ENCODE measurements at places on chromosomes 5 and 9.

- no peak for DNase-seq
These were observed 3.4 kb downstream of the NTMT1 start for GRCh38 chr9:129629251-129629820.

- DNase-seq: no peak
These were observed 11.0 kb upstream of the ADAMTS2 start for GRCh38 chr5:179355976-179356974.

DNA sequence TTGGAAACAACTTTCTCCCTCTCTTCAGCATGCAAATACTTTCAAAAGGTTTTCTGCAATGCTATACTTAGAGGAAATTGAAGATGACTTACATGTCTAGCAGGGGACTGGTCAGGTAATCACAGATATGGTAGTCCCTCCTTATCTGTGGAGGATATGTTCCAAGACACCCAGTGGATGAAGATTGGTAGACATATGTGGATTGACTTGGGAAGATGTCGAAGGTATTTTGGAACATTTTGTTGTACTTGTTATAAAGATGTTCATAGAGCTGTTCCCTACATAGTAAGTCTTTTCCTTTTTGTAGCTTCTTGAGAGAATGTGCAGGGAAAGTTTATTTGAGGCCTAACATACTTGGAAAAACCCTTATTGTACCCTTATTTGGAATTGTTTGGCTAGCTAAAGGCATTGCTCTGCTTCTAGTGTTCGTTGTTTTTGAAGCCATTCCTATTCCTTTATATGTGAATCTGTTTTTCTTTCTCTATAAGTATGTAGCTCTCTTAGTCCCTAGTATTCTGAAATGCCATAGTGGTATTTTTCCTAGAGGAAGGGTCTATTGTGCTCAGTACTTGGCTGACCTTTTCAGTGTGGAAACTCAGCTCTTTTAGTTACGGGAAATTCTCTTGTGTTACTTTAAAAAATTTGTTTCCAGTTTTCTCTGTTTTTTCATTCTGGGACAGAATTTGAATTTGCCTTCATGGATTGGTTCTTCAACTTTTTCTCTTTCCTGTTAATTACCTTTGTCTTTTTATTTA lies 25.7 kb downstream of the GPR151 start:
- DNase-seq: no peak

- no peak for DNase-seq
These were observed 510.2 kb downstream of the RASEF start for GRCh38 chr9:82552784-82553183.

GRCh38 chr5:133253671-133254070 lies 201.9 kb downstream of the HSPA4 start:
- no peak for DNase-seq

DNA sequence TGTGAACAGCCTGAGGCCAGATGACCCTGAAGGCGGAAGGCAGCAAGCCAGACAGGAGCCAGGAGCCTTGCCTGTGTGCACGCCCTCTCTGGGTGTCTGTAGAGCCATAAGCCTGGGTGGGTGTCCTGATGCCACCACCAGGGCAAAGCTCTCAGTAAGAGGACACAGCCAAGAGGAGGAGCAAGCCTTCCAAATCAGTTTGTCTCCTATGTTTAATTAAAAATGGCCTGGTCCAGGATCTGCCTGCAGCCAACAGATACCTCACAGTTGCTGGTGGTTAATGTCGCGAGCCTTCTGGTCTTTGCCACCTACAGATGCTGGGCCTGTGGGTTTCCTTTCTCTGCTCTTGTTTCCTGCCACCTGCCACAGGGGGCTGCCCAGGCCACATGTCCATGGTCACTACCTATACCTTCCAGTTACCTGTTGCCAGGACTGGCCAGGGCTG lies 56.9 kb downstream of the SYK start:
- no peak for DNase-seq

- DNase-seq: no peak
These were observed 13.0 kb upstream of the TTC1 start for GRCh38 chr5:159995907-159996306.

GRCh38 chr5:86570427-86571083 lies 47.2 kb upstream of the COX7C start:
- no peak for DNase-seq

DNA sequence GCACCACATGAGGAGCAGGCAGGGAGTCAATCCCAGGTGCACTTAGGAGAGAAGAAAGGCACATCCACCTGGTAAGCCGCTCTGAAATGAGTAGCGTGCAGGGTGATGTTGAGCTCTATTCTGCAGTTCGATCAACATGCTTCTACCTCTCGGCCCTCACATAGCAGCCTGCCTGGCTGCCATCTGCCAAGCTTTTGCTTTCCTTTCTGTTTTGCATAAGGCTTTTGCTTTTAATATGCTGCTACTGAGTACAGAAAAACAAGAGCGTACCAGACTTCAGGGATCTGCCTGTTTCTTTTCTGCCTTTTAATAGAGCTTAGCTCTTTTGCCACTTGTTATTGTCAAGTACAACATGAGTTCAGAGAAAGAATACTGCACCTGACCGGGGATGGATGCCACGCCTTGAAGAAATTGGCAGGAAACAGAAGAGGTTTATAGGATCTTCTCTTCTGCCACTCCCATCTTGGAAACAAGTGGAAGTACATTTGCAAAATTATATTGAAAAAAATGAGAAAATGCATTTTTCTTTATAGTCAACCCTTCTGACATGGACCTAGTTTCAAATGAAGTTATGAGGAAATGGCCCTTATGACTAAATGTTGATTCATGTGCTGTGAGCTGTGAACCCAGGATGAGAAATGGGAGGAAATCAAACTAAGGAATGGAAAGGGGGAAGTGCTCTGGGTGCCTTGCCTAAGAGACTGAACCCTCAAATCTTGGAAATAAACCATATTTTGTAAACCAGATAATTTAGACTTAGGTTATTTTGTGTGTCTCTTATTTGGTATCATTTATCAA lies 4.0 kb upstream of the FCHO2 start:
- no peak for DNase-seq

- no peak for DNase-seq
These were observed 21.9 kb downstream of the SOX30 start for GRCh38 chr5:157630341-157630740.

- DNase-seq: no peak
These were observed 44.7 kb downstream of the RNF130 start for GRCh38 chr5:180026734-180027458.

- no peak for DNase-seq
These were observed 106.7 kb downstream of the ADAMTS2 start for GRCh38 chr5:179238628-179238970.

DNA sequence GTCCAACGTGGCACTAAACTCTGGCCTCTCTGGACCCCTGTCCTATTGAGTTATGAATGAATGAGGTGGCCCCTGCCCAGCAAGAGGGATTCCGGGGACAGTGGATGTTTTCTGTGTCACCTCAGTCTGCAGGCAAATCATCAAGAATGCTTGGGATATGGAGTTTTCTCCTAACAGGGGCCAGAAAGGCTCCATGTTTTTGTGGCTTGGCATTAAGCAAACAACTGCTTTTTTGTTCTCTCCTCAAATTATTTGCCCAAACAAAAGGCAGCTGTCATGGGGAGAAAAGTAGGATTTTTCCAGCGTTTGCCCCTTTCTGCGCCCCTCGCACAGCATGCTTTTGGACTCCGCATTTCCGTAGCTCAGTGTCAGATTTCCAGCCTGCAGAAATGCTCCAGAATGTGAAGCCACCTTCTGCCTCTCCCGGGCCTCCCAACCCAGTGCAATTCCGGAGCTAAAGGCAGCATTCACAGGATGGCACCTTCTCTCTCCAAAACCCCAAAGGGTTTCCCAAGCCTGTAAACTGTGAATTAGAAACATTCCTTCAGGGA lies 553.3 kb downstream of the CCDC171 start:
- no peak for DNase-seq

- no peak for DNase-seq
These were observed 30.1 kb upstream of the SLC12A2 start for GRCh38 chr5:128053291-128053954.

- no peak for DNase-seq
These were observed 7.5 kb upstream of the TTC1 start for GRCh38 chr5:160001457-160001856.

DNA sequence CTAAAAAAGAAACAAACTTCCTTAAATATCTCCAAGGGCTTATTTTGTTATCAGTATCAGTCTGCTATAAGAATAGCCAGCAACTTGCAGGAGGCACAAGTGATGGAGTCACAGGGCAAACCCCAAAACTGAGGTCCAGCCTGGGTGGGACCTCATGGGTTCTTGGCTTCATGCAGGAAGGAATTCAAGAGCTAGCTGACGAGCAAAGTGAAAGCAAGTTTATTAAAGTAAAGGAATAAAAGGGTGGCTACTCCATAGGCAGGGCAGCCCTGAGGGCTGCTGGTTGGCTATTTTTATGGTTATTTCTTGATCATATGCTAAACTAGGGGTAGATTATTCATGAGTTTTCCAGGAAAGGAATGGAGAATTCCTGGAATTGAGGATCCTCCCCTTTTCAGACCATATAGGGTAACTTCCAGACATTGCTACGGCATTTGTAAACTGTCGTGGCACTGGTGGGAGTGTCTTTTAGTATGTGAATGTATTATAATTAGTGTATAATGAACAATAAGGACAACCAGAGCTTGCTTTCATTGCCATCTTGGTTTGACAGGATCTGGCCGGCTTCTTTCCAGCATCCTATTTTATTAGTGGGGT lies 231.9 kb downstream of the ADAMTSL1 start:
- DNase-seq: no peak

Measured in iPS DF 6.9 (cell line).